ENCODE measurements at places on chromosomes 12 and 14.

- DNase-seq: no peak
These were observed 96.8 kb downstream of the TXNDC16 start for GRCh38 chr14:52455291-52456088.

DNA sequence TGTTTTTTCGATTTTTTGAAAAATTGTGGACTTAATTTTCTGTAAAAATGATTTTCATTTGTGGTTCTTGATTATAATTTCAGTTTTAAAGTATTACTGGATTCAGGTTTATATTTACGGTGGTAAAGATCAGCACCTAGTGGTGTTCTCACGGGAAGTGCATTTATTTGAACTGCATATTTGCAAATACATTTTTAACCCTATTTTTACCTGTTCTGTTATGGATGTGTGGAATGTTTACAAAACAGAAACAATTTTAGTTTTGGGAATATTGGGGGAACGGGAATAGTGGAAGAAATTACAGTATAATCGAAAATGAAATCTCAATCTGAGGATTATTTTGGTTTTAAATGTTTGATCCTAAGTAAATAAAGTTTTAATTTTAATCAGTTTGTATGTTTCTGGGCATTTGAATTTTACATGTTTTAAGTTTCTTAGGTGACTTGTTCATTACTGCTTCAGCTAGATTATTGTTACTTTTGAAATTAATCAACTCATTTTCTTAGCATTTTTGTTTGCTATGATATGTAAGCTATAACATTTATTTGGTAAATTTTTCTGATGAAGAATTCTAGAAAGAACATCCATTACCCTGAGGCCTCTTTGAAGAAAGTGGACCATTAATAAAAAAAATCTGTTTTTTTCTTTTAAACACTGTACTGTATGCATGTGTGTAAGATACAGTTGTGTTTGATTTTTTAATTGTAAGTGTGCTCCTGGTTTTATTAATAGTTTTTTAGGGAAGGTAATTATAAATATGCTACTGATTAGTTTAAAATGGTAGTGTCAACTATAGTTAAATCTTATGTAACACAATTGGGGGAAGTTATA lies 942 bp downstream of the ATF7IP start:
- DNase-seq: peak; percentile 28

GRCh38 chr14:94100847-94101246 lies 9.7 kb upstream of the IFI27 start:
- DNase-seq: no peak

DNA sequence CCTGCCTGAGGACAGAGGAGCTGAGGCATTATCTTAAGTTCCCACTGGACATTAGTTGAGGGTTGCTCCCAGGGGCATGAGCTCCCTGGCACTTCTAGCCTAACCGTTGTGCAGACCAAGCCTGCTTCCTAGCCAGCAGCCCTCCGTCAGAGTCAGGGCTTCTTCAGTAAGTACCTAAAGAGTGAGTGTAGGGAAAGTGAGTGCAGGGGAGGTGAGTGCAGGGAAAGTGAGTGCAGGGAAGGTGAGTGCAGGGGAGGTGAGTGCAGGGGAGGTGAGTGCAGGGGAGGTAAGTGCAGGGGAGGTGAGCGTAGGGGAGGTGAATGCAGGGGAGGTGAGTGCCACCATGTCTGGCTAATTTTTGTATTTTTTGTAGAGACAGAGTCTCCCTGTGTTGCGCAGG lies 190.5 kb downstream of the ESRRB start:
- no peak for DNase-seq

DNA sequence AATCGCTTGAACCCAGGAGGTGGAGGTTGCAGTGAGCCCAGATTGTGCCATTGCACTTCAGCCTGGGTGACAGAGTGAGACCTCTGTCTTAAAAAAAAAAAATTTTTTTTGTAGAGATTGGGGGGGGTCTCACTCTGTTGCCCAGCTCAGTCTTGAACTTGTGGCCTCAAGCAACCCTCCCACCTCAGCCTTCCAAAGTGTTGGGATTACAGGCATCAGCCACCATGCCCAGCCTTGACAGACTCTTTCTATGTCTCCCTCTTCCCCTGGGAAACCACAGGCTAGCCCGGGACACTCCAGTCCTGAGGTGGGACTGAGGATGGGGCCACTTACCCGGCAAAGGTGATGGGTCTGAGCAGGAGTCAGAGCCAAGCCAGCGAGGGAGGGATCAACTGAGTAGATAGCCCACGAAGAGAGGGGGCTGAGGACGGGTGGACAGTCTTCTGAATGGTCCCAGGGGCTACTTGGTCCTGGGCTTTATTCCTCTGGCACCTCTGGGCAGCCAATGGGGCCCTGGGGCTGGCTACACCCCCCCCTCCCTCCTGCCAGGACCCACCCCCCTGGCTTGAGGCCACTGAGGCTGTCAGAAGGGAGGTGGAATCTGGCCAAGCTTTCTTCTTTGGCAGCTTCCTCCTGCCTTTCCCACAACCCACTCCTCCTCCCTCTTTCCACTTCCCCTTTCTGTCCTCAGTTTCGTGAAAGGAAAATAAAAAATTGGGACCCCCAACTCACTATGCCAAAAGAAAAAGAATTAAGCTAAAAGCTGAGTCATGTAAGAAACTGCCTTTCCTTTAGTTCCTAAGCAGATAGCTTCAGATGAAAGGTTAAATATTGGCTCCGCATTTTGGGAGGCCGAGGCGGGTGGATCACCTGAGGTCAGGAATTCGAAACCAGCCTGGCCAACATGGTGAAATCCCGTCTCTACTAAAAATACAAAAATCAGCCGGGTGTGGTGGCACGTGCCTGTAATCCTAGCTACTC lies at the start of gene SDS:
SDS (minus strand) TSS at position 453 of the 981 bp plus-strand sequence. CDS start 4,179 bp downstream, outside the sequence.
- DNase-seq: no peak
